ENCODE measurements at places on chromosomes 16 and 17.

DNA sequence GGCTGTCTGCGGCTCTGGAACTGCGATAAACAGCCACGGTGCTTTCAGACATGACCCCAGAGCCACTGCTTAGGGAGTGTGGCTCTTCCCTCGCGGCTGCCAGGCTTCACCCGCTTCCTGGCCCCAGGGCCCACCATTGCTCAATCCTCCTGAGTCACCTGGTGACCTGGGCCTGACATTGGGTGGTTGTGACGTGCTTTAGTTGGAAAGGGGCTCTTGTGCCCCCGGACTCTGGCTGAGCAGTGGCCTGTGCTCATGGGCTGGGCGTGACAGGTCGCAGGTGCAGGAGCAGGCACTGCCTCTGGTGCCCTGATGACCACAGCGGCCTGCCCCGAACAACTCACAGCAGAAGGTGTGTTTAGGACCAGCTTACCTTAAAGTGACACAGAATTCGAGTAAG is 8.6 kb upstream of the NUDT16L1 start:
- no peak for DNase-seq

DNA sequence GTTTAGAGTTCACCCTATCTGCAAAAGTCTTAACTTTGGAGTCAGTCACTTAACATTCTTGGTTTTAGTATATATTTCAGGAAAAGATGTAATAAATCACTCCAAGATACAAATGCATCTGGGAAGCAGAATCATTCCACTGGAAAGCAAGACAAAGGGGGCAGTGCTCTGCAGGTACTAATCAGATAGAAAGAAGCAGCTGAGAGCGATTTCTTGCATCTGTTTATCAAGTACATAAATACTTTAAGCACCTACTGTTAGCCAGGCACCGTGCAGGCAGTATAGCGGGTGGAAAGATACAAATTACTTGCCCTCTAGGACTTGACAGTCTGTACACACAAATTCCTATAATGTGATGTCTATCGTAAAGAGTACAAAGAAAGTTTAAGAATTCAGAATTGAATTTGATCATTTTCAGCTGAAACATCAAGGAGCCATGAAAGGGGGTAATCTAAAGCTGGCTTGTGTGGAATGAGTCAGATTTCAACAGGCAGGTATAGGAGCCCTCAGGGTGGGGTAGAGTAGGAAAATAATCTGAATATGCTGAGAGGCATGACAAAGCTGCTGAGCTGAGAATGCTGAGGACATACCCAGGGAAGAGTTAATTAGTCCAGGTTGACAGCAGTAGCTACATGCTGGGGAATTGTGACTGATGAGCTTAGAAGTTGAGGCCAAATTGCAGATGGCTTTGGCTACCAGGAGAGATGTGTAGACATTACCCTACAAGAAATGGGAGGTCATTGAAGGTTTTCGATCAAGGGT is 110.2 kb downstream of the CA10 start:
- no peak for DNase-seq

DNA sequence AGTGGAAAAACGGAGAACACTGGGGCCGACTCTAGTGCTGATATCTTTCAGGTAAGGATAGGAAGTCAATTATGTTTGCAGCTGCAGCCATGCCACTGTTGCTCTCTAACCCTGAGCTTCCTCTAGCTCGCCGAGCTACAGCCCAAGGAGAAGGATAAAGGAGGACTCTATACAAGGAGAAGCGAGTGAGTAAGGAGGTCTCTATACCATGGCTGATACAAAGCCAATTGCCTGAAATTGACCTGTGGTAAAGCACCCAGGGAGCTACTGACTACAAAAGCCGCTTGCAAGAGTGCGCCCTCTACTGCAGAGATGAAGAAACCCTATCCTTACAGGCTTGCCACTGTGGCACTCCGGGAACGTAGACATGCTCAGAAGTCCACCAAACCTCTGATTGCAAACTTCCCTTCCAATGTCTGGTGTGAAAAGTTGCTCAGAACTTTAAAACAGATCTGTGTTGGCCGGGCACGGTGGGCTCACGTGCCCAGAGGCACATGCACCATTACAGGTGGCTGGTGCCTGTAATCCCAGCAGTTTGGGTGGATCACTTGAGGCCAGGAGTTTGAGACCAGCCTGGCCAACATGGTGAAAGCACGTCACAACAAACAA is 10.8 kb upstream of the SLC46A1 start:
- DNase-seq: peak; percentile 67

- DNase-seq: no peak
These were observed 2.1 kb upstream of the MAF start for GRCh38 chr16:79602628-79603014.

DNA sequence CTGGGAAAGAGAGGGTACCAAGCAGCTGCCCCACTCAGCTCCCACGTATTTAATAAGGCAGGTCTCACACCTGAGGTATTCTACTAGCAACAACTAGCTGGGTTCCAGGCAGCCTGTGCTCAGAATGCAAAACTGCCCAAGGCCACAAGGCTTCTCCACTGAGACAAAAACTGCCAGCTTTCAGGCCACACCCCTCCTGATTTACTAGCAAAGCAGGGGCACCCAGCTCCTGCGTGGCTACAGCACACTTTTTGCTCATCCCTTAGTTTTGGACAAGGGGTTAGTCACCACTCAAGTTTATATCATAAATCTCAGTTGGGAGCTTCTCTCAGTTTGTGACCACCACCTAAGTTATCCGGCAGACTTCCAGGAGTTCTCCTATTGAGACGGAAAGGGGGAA is 494.6 kb downstream of the CDH11 start:
- no peak for DNase-seq

GRCh38 chr16:71537643-71538042 is 11.4 kb downstream of the CHST4 start:
- peak; percentile 58 for DNase-seq

DNA sequence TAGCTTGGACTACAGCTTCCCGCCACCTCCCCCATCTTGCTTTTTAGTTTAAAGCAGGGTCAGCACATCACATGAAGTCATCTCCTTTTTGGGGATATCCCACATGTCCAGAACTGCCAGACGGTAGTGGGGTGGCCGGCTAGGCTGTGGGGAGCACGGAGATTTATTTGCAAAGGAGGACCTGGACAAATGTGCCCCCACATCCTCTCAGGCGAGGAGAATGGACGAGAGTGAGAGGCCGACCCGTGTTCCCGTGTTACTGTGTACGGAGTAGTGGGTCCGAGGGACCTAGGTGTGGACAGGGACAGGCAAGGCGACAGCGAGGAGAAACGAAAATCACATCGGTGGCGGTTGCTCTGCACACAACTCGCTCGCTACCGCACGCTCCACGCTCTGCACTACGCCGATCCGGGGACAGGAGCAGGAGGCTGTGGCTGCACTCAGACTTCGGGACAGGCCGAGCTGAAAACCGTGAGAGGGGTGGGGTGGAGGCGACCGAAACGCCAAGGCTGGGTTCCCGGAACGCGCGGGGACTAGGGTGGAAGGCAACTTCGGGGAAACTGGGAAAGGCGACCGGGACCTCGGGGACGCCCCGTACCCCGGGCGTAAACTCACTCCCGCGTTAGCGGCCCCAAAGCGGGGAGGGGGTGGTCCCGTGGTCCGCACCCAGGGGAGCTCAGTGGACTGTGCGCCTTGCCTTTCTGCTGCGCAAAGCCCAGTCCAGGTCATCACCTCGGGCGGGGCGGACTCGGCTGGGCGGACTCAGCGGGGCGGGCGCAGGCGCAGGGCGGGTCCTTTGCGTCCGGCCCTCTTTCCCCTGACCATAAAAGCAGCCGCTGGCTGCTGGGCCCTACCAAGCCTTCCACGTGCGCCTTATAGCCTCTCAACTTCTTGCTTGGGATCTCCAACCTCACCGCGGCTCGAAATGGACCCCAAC is at the start of gene MT1A:
Gene MT1A (plus strand): TSS at position 853 of the 937 bp plus-strand sequence. CDS start 73 bp downstream, at position 926.
- DNase-seq: no peak

DNA sequence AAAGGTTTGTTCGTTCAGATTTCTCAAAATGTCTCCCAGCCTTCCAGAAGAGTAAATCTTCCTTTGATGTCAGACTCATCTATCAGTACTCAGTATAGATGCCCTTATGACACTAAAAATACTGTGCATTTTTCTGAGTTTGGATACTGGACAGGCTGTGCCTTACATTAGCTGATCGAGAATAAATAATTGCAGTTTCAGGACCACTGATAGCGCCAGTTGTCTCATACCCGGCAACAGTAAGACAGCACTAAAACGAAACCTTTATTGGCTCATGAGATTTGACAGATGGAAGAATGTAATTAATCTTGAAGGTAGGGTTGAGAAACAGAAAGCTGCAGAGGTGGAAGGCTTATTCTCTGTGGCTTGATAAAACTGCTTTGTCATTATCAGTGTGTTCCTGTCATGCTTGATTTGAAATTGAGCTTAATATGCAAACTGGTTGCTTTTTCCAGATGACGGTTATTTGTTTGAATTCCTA is 1.2 kb downstream of the ATP6V0A1 start:
- peak; percentile 41 for DNase-seq

- no peak for DNase-seq
These were observed 54.5 kb upstream of the MRC2 start for GRCh38 chr17:62572888-62573401.

GRCh38 chr16:78094166-78094565 is 5.3 kb upstream of the WWOX start:
- no peak for DNase-seq

GRCh38 chr17:5238333-5238732 is 3.7 kb upstream of the SCIMP start:
- DNase-seq: no peak

DNA sequence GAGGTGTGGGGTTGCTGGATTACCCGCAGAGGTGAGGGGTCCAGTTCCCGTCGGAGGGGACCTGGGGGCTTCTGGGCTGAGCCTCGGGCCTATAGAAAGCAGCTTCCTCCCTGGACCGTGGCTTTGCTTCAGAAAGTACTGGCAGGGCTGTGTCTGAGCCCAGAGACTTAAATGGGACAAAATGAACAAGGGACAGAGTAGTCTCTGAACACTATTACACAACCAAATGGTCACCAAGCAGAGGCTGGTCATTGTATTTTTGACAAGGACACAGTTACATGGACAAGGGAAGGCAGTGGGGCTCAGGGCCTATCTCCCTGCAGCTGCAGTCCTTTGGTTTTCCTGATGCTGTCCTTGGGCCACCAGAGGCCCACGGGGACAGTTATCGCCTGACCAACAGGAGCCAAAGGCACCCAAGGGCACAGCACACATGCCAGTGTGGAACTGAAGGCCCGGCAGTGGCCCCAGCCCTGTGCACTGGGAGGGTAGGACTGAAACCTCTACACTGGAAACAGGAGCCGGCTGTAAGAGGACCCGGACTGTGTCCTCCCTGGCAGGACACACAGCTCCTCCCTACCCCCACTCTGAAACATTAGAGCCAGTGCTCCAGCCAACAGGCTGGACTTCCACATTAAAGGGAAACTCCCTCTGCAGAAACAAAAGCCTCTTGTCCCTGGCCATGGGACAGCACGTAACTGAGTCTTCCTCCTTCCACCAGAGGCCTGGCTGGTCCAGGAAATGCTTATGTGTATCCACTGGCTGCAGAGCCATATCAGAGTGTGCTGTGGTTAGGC is 26.0 kb upstream of the ERN1 start:
- no peak for DNase-seq

- no peak for DNase-seq
These were observed 9.4 kb upstream of the ZNF689 start for GRCh38 chr16:30619638-30620037.

DNA sequence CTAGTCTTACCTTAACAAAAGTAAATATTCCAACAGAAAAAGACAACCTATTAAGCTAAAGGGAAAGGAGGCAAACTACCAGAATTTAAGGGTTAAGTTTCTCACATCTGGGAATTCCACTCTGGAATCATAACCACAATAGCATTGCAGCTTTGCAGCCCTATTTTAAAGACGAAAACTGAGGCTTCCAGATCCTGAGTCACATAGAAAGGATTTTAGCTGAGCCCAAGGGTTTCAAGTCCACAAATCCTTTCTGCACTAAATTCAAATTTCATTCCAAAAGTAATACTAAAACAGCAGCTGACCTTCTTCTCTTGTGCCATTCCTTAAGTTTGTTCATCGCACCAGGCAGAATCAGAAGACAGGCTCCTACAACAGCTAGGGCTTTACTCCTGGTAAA is 17.8 kb downstream of the XYLT1 start:
- no peak for DNase-seq

DNA sequence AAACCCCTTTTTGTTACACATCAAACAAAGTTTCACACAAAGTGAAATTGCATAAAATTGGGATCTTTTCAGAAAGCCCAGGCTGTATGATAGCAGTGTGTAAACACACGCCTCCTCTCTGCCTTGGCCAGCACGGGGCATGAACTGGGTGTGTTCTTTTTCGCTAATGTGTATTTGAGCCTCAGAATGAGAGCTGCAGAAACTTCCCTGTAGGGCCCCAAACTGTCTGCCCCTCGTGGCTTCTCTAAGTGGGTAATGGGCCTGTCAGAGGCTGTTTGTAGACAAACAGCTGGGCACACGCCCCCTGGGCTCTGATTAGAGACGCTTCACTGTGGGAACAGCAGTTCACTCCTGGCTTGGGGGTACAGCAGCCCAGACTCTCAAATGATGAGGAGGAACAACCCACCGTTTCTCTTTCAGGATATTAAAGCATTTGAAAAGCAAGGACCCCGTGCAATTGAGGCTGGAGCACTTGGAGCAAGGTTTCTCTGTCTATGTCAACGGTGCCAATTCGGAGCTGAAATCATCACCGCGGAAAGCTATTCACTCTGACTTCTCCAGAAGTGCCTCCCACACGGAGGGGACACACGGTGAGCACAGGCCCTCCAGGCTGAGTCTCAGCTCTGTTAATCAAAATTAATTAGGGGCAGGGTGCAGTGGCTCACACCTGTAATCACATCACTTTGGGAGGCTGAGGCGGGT is 78.4 kb downstream of the KATNIP start:
- DNase-seq: no peak

Measured in RWPE1 (cell line).